Testis (tissue), 5 donors: ENCODE measurements at places on chromosomes 13 and 19. TPM values are rescaled to one million over a fixed set of nuclear protein-coding genes. Genes with fewer than 3 reads are reported as not detected.
A peak's percentile ranks its signal among the peaks of the same experiment; 100 is the strongest.

DNA sequence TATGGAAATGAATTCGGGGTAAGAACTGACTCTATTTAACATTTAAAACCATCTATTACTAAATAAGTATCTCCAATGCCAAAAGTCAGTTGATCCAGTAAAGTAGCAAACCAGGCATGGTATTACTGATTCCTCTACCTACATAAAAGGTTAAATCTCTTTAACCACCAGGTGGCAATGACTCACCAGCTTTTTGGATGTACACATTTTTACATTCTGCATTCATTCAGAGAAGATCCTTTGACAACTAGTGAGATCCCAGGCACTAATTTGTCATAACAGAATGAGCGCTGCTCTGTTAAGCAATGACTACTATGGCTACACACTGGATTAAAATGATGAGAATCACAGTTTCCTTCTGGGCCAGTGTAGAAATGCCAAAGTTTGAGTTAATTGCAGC, 329.8 kb upstream of the GPC6 start:
- H3K4me1 ChIP-seq: no peaks in the 10 kb centered on the region
- no peaks in the 10 kb centered on the region for H3K36me3 ChIP-seq
- H3K27ac ChIP-seq: no peak overlapping the region
- DNase-seq: no peak

- no peaks in the 10 kb centered on the region for H3K36me3 ChIP-seq
- H3K4me3 ChIP-seq: no peak overlapping the region
- peaks cover 4% of the 10 kb centered on the region for H3K4me1 ChIP-seq
- H3K27me3 ChIP-seq: no peaks in the 10 kb centered on the region
- no peak for DNase-seq
Measured at GRCh38 chr19:30930941-30931706, 418.1 kb downstream of the TSHZ3 start.

- H3K36me3 ChIP-seq: no peaks in the 10 kb centered on the region
- no peaks in the 10 kb centered on the region for H3K27me3 ChIP-seq
- no peak for DNase-seq
- no peak overlapping the region for H3K27ac ChIP-seq
- no peak overlapping the region for H3K4me3 ChIP-seq
Measured at GRCh38 chr19:31058676-31059340, 290.4 kb downstream of the TSHZ3 start.

DNA sequence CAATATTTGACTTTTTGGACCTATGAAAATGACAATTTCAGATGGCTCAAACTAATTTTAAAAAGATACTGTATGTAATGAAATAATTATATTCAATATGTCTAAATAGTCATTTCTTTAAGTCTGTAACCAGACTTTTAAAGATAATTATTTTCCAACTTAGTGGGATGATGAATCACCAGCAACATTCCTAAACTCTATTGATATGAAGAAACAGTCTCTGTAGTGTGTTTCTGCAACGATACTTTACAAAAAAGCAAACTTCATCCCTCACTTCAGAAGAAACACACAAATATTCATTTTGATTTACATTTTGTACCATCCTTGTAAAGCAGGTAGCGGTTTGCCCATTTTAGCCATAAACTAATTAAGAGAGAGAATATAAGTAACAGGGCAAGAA, 417.4 kb downstream of the EFNB2 start:
- no peaks in the 10 kb centered on the region for H3K27me3 ChIP-seq
- no peaks in the 10 kb centered on the region for H3K36me3 ChIP-seq
- no peak overlapping the region for H3K4me3 ChIP-seq

DNA sequence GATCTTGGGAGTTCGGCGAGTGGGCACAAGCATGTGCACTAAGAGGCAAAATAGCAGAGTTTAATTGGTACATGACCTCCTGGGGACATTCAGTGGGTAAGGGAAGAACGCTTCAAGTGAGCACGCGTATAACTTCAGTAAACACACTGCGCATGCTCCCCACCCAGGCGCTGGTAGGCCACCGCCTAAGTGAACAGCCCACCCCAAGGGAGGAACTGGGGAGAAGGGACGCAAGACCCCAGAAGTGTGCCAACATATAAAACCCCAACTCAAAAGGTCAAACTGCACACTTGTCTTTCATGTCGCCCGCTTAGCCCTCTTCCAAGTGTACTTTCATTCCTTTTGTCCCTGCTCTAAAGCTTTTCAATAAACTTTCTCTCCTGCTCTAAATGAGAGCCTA, 10.5 kb upstream of the NTN5 start:
- no peaks in the 10 kb centered on the region for H3K27me3 ChIP-seq
- no peaks in the 10 kb centered on the region for H3K36me3 ChIP-seq
- peak; percentile 84 for DNase-seq
- H3K4me1 ChIP-seq: peaks cover 12% of the 10 kb centered on the region

DNA sequence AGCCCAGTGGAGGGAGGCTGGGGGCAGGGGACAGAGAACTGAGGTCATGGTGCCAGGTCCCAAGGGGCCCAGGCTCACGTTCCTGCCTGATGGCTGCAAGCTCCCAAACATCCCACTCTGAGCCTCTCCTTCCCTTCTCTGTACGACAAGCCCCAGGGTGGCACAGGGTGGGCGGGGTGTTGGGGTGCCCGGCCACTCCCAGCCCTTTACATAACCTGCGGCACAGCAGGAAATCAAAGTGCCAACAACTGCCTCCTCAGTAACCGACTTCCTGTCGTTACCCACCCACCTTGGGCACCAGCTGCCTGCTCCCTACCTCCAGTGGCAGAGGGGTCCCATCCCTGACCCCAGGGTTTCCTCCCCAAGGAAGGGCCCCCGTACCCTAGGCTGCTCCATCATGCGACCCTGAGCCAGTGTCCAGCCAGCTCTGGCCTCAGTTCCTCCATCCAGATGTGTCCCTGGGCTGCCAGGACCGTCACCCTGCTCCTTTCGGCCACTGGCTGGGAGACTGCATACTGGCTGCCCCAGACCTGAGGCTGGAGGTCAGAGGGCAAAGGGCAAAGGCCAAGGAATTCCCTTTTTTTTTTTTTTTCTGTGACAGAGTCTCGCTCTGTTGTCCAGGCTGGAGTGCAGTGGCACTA, 27.7 kb upstream of the NFIC start:
- no peaks in the 10 kb centered on the region for H3K27me3 ChIP-seq
- H3K36me3 ChIP-seq: no peaks in the 10 kb centered on the region
- peak overlapping the region; percentile 31 for H3K27ac ChIP-seq
- no peak for DNase-seq
- no peak overlapping the region for H3K4me3 ChIP-seq
- H3K4me1 ChIP-seq: peaks cover 45% of the 10 kb centered on the region

DNA sequence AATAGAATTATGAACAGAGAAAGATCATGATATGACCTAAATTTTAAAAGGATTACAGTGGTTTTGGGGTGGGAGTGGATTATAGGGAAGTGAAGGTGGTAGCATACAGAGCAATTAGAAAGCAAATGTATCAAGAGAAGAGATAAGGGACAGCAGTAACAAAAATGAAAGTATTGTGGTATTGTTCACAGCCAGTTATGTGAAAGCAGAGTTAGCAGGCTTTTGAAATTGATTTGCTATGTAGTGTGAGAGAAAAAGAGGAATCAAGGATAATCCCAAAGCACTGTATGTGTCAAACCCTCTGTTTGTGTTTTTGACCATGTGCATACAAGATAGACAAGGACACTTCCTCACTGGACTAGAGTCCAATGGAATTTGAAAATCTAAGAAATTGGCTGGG, 1721.4 kb downstream of the PCDH9 start:
- H3K27me3 ChIP-seq: no peaks in the 10 kb centered on the region
- H3K4me1 ChIP-seq: no peaks in the 10 kb centered on the region
- no peaks in the 10 kb centered on the region for H3K36me3 ChIP-seq
- DNase-seq: no peak

GRCh38 chr13:30845297-30846214, 60.5 kb upstream of the MEDAG start:
- H3K4me3 ChIP-seq: no peak overlapping the region
- no peak for DNase-seq
- H3K27ac ChIP-seq: no peak overlapping the region
- no peaks in the 10 kb centered on the region for H3K27me3 ChIP-seq
- no peaks in the 10 kb centered on the region for H3K36me3 ChIP-seq

GRCh38 chr13:51282322-51282721, 57.2 kb upstream of the SERPINE3 start:
- H3K27ac ChIP-seq: no peak overlapping the region
- peaks cover 3% of the 10 kb centered on the region for H3K4me1 ChIP-seq
- no peak for DNase-seq
- no peak overlapping the region for H3K4me3 ChIP-seq

- H3K4me1 ChIP-seq: peaks cover 3% of the 10 kb centered on the region
- H3K27ac ChIP-seq: no peak overlapping the region
- H3K4me3 ChIP-seq: no peak overlapping the region
- H3K36me3 ChIP-seq: no peaks in the 10 kb centered on the region
- DNase-seq: no peak
Measured at GRCh38 chr19:31616031-31616430, 266.8 kb upstream of the TSHZ3 start.

DNA sequence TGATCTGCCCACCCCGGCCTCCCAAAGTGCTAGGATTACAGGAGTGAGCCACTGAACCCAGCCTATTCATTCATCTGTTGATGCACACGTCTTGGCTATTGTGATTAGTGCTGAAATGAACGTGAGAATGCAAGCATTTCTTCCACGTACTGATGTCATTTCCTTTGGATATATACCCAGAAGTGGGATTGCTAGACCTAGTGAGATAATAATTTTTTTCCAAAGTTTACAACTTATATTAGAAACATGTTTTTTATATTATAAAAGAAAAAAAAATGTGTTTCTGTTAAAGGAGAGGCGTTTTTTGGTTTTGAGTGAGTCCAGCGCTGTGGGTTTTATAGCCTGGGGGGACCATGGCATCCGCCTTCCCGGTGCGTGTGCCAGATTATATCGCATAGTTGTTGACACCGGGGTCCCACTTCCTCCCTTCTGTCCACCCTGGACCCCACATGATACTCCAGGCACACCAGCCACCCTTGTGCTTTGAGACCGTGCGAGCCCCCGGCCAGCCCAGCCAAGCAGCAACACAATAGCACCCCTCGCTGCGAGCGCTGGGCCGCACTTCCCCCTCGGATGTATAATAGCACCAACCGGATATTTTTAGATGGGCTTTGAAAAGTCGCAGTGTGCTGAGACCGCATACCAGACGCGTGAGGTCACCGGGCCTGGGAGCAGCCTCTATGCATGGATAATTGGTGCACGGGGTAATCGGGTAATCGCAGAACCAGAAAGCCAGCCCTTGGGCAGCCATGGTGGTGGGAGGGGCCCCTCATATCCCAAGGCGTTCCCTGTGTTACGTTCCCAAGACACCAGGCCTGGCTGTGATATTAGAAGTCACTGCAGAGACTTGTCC, 59.6 kb downstream of the MYO9B start:
- H3K36me3 ChIP-seq: no peaks in the 10 kb centered on the region
- peaks cover 22% of the 10 kb centered on the region for H3K4me1 ChIP-seq
- peak; percentile 93 for DNase-seq

GRCh38 chr19:4878491-4878968, 11.1 kb upstream of the PLIN3 start:
- H3K4me1 ChIP-seq: peaks cover 8% of the 10 kb centered on the region
- H3K4me3 ChIP-seq: no peak overlapping the region
- no peaks in the 10 kb centered on the region for H3K27me3 ChIP-seq
- no peaks in the 10 kb centered on the region for H3K36me3 ChIP-seq
- no peak overlapping the region for H3K27ac ChIP-seq

- no peak overlapping the region for H3K4me3 ChIP-seq
- H3K36me3 ChIP-seq: no peaks in the 10 kb centered on the region
- no peak overlapping the region for H3K27ac ChIP-seq
- no peak for DNase-seq
Measured at GRCh38 chr13:98100481-98100880, 42.4 kb upstream of the FARP1 start.

DNA sequence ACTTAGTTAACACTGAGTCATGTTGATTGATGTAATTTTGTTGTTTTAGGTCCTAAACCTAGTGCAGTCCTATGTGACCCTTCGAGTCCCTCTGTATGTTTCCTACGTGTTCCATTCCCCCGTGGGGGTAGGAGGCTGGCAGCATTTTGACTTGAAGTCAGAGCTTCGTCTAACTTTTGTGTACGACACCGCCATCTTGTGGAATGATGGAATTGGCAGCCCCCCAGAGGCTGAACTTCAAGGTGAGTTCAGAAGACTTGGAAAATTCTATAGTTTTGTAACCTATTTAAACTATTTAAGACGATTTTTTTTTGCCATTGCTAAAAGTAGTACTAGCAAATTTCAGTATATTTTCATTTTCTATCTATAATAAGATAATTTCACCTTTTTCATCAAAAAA, 117.9 kb downstream of the STOML3 start:
- peak; percentile 43 for DNase-seq
- no peak overlapping the region for H3K4me3 ChIP-seq
- no peaks in the 10 kb centered on the region for H3K36me3 ChIP-seq
- H3K27ac ChIP-seq: no peak overlapping the region
- no peaks in the 10 kb centered on the region for H3K4me1 ChIP-seq
- H3K27me3 ChIP-seq: no peaks in the 10 kb centered on the region

- peak overlapping the region; percentile 86 for H3K27ac ChIP-seq
- H3K36me3 ChIP-seq: no peaks in the 10 kb centered on the region
- H3K4me3 ChIP-seq: no peak overlapping the region
- DNase-seq: peak; percentile 62
Measured at GRCh38 chr19:674282-675151, 1.7 kb upstream of the FSTL3 start.

GRCh38 chr19:18345296-18345695, 4.9 kb downstream of the PGPEP1 start:
- DNase-seq: no peak
- H3K36me3 ChIP-seq: no peaks in the 10 kb centered on the region
- H3K27me3 ChIP-seq: no peaks in the 10 kb centered on the region
- peaks cover 6% of the 10 kb centered on the region for H3K4me1 ChIP-seq
- no peak overlapping the region for H3K27ac ChIP-seq

DNA sequence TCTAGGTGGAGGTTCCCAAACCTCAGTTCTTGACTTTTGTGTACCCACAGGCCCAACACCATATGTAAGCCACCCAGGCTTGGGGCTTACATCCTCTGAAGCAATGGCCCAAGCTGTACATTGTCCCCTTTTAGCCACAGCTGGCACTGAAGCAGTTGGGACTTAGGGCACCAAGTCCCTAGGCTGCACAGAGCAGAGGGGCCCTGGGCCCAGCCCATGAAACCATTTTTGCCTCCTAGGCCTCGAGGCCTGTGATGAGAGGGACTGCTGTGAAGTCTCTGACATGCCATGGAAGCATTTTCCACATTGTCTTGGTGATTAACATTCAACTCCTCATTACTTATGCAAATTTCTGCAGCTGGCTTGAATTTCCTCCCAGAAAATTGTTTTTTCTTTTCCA, 30.2 kb downstream of the ING1 start:
- no peak overlapping the region for H3K4me3 ChIP-seq
- no peaks in the 10 kb centered on the region for H3K36me3 ChIP-seq
- no peak for DNase-seq
- no peaks in the 10 kb centered on the region for H3K27me3 ChIP-seq
- no peak overlapping the region for H3K27ac ChIP-seq

Gene KIR3DL2
- polyA plus RNA-seq: not detected

Gene THOP1
- polyA plus RNA-seq: 166 TPM

Gene EFNB2
- 17.4 TPM for polyA plus RNA-seq

Gene C19orf81
- polyA plus RNA-seq: 11.7 TPM

Gene HIPK4
- 32.8 TPM for polyA plus RNA-seq

Gene EDNRB
- 3.5 TPM for polyA plus RNA-seq

Gene C5AR1
- polyA plus RNA-seq: 3.5 TPM

Gene ZNF491
- polyA plus RNA-seq: 1.2 TPM

Gene URI1
- polyA plus RNA-seq: 105 TPM
